Hypothalamus (tissue), 51 donors: ENCODE measurements at places on chromosomes 1 and 21.

GRCh38 chr1:169091480-169091941 lies 15.0 kb upstream of the ATP1B1 start:
- no peak for DNase-seq

- no peak for DNase-seq
Observed at GRCh38 chr1:51175278-51175677, 60.8 kb upstream of the RNF11 start.

DNA sequence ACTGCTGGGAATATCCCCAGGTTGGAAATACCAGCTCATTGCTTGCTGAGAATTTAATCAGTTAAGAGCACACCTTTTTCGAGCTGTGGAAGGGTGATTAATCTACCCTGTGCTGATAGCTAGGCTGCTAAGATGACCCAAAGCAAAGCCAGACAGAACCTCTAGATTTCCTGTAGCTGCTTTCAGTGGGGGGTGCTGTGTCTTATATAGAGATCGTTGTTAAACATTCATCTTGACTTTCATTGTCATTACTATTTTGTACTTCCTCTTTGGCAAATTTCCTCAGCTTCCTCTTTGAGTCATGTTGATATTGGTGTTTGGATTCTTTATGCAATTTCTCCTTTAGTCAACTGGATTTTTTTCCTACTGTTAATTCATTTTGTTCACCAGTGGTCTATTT lies 155.3 kb downstream of the DISC1 start:
- no peak for DNase-seq

GRCh38 chr1:1779320-1779675 lies 1.0 kb upstream of the NADK start:
- DNase-seq = no peak

- DNase-seq = no peak
Observed at GRCh38 chr1:174875306-174875705, 124.4 kb upstream of the CACYBP start.

- DNase-seq = no peak
Observed at GRCh38 chr1:89827330-89827729, 6.5 kb downstream of the LRRC8D start.

GRCh38 chr21:46211786-46212720 lies 16.5 kb downstream of the LSS start:
- no peak for DNase-seq

- no peak for DNase-seq
Observed at GRCh38 chr1:199448646-199449045, 578.9 kb upstream of the NR5A2 start.

DNA sequence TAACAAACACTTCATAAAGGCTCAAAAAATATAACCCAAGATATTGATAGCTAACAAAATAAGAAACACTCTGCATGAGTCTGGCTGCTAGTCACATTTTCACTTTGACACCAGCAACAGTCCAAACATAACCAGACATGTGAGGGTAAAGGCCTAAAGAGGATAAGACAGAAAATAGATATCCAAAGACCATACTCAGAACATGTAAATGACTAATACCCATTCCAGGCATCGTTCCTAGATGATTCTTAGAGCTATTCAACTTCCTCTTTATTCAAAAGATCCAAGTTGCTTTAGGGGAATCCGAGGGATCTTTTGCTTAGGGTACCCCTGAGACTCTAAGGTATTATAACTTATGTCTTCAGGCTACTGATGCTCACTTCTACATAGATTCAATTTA lies 5.1 kb downstream of the COL24A1 start:
- DNase-seq = no peak

GRCh38 chr1:231983588-231984193 lies 357.1 kb downstream of the DISC1 start:
- DNase-seq = no peak

DNA sequence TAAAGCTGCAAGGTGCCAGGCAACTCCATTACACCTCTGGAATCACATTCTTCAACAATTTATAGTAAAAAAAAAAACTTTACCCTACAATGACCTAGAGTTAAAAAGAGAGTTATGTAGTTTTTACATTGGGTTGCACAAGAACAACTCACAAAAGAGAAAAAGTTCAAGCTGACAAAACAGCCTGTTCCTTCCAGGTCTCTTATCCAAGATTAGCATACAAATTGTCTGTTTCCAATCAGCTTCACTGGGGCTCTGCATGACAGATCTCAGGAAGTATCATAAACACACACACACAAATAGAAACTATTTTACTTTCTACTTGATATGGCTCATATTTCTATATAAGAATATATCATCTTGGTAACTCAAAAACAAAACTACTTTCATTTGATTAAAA lies 154.6 kb downstream of the PCNX2 start:
- no peak for DNase-seq

DNA sequence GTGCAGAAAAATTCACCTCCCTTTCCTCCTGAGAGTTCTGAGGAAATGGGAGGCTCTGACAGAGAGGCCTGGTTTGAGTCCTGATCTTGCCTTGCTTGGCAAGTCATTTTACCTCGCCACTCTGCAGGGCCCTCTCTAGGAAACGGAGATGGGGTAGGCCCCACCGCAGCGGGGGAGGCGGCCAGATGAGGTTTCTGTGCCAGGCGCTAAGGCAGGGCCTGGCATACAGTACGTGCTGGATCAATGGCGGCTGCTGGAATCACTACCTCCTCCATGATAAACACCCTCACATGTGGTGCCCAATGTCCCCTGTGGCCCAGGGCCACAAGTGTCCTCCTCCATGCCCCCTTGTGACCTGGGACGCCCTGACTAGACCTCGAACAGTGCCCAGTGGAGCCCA lies 499 bp upstream of the PLEKHG5 start:
- no peak for DNase-seq

- no peak for DNase-seq
Observed at GRCh38 chr1:31934706-31935629, 3.2 kb downstream of the PTP4A2 start.

GRCh38 chr1:44553127-44553758 lies 121.0 kb downstream of the TMEM53 start:
- DNase-seq = no peak

DNA sequence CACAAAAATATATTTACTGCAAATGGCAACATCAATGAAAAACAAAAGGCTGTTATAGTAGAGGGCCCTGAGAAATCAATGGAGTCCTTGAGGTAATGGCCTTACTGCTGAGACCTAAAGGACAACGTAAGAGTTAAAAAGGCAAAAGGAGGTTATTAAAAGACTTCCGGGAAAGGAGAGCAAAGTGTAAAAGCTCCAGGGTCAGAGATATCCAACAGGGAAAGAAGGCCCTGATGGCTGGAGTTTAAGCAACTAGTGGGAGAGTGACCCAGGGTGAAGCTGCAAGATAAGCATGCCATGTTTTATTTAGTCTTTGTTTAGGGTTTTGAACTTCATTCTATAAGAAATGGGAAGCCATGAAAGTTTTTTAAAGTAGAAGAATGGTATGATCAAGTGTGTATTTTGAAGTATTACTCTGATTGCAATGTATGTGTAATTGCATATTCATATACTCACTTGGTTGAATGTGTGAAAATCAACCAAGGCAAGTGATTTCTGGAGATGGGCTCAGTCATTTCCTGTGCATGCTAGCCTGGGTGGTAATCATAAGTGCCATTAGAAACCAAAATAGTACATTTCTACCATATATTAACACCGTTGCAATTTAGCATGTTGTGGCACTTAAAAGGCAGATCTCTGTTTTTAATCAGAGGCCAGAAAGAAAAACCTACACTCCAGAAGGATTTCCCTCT lies 5.3 kb upstream of the DPYD start:
- DNase-seq = no peak

- no peak for DNase-seq
Observed at GRCh38 chr21:45819478-45820170, 161.9 kb upstream of the COL6A1 start.
